ENCODE measurements at places on chromosomes 11 and 22.

- DNase-seq, result no peak
Measured at GRCh38 chr11:10561043-10561818, 7.2 kb downstream of the LYVE1 start.

DNA sequence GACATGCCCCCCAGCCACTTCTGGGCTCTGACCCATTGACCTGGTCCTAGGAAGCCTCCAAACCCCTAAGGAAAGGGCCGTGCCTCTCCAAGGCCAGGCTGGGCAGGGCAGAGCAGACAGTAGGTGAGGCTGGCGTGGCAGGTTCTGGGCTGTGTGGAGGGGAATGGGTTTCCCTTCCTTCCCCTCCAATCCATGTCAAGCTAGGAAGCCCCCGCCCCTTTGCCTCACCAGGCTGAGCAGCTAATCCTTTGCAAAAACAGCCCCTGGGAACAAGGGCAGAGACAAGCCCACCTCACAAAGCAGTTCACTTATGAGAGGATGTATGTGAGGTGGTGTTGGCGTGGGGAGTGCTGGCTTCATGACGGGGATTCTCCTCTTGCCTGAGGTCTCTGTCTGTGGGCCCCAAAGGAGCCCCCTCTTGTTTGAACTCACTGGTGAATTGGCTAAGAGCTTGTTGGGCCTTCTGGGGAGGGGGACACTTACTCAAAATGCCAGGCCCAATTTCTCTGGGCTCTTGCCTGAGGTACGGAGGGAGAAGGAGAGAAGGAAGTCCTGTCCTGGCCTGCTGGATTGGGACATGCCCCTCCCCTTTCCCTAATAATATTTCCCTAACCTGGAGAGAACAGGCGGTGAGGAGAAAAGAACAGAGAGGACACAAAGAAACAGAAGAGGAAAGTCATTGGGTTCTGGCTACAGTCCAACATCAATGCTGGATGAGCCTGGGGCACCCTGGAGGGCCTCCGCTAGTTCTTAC, 1.6 kb upstream of the TRIM29 start:
- DNase-seq, result no peak

- DNase-seq, result peak; percentile 67
Measured at GRCh38 chr11:61362542-61362875, 335 bp downstream of the TMEM138 start.

DNA sequence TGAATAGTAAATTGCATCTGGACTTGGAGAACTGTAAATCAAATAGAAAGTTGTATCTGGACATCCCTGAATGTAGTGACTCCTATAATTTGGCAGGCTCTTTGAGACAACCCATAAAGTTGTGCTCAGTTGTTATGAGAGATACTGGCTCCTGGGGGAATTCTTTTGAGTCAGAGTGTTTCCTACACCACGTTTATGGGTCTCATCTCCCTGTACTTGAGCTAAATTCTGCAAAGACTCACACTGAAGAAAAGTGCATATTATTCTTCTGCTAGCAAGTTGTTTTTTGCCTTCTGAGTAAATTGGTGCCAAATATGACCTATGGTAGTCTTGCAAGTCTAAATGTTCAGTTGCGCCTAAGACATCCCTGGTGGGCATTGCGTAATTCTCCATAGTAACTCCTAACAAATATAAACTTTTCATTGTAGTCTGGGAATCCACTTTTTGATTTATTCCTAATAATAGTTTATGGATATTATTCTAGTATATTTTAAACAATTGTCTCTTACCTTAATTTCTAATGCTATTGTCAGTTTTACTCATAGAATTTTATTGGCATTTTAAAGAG, 5.0 kb downstream of the ZNF215 start:
- peak; percentile 60 for DNase-seq

DNA sequence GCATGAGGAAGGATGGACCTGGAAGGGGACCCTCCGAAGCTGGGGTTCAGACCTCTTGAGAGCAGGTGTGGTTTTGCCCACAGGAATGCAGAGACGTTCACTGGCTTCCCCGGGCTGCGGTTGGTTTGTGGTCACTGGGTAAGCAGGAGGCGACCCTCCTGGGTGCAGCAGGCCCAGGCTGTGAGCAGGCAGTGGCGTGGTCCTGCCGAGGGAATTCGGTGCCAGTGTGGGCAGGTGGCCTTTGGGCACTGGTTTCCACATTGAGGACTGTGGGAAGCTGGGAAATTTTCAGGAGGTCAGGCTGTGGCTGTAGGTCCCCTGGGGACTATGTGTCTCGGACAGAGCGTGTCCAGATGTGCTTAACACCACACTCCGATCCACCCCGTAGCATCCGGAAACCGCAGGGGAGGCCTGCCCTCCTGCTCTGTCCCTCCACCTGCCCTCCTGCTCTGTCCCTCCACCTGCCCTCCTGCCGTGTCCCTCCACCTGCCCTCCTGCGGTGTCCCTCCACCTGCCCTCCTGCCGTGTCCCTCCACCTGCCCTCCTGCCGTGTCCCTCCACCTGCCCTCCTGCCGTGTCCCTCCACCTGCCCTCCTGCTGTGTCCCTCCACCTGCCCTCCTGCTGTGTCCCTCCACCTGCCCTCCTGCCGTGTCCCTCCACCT, 27.5 kb downstream of the TPCN2 start:
- DNase-seq, result no peak

GRCh38 chr22:37904572-37905533, 1.2 kb upstream of the MICALL1 start:
- DNase-seq, result peak; percentile 10

DNA sequence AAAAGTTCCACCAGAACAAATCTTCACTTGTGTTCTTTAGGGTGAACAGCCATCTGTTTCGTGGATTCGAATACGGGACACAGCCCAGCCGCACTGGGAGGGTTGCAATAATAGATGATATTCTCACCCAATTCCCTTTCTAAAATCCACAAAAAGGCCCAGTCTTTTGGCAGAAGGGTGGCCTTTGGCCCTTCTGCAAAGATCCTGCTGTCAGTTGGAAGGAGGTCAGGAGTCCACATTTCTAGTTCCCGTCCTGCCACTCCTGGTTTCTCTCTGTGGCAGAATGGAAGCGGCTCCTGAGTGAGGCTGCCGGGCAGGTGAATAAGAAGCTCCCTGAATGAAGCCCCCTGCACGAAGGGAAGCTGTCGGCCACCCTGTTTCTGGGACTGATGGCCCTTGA, 11.2 kb upstream of the LINC01488 start:
- DNase-seq, result no peak

DNA sequence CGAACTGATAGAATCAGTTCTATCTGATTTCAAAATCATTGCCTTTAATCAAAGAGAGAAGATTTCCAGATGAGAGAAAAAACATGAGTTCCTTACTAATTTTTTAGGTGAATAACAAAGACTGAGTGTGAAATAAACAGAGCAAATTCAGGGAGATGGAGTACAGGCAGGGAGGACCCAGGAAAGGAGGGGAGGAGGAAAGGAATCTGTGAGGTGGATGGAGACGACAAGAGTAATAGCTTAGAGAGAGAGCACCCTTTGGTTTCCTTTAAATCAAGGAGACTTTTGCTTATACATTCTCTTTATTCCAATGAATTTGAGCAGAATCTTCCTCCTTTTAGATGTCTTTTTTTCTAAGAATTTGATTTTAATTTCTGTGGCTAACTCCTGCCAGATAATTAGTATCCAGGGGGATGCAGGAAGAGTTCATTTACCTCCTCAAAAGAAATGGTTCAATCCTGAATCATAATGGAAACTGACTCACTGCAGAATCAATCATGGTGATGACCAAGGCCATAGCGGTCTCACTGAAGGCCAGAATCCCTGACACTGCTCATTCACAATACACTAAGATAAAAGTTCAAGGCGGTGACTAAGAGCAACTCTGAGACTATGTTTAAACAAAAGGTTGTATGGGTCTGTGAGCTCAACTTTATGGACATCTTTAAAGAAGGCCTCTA, 234.0 kb upstream of the ZC3H12C start:
- peak; percentile 29 for DNase-seq

DNA sequence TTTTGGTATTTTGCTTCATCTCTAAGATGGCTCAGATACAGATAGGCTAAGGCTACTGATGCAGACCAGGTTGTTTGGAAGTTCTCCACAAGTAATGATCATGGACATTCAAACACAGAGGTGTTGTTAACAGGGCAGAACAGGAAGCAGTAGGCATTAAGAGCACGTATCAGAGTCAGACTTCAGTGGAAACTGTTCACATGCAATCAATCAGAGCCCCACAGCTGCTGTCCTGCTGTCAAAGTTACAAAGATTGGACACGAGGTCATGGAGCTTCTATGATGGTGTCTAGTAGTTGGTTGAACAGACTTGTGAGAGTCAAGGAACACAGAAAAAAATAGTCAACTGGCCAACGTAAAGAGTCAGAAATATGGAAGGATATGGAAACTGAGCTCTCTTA, 19.8 kb downstream of the OR10D3 start:
- no peak for DNase-seq

DNA sequence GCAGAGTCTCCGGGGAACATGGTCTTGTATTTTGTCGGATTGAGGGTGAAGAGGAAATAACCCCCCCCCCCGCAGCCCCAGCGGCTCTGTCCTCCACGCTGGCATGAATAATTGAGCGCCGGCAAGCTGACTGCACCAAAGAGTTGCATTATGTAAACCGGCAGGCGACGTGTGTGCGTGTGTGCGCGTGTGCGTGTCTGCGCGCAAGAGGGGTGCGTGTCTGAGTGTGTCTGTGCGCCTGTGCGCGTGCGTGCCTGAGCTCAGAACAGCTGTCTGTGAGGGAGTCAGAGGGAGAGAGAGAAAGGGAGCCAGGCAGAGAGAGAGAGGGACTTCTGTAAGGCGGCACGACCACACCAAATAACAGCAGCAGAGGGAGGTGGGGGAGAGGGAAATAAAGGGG, 94.4 kb downstream of the SCN3B start:
- peak; percentile 79 for DNase-seq

- DNase-seq, result peak; percentile 92
Measured at GRCh38 chr22:23069502-23070357, 589 bp upstream of the GNAZ start.

- DNase-seq, result no peak
Measured at GRCh38 chr22:42268852-42269410, 1.5 kb downstream of the TCF20 start.

DNA sequence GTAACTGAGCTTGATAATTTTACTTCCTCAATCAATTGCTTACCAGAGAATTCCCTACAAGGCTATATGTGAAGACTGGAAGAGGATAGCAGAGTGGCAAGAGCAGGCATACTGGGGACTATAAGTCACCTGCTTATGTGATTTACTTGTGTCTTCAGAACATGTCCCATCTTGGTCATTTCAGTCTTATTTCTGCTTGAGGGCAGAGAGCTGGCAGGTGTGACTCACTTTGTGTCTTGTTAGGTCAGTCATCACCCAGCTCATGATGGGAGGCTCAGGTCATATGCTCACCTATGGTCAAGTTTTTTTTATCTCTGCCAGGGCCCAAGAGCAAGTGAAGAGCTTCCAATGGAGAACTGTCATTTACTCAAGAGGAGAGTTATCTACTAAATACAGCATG, 6.2 kb downstream of the SRSF8 start:
- DNase-seq, result no peak

DNA sequence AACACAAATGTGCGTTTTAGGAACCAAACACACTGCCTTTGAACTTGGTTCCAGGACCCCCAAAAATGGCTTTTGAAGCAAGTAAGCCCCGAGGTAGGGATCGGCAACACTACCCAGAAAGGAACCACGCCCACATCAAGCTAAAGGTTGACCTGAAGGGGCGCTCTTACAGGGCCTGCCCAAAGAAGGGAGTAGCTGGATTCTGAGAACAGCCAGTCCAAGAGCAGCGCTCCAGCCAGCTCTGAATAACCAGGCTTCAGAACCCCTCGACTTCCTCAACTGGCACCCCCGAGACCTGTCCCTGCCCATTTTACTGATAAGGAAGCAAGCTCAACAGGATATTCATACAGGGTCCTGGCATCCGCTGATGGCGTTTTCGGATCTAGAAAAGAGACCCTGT, 18.9 kb upstream of the MOB2 start:
- DNase-seq, result no peak

DNA sequence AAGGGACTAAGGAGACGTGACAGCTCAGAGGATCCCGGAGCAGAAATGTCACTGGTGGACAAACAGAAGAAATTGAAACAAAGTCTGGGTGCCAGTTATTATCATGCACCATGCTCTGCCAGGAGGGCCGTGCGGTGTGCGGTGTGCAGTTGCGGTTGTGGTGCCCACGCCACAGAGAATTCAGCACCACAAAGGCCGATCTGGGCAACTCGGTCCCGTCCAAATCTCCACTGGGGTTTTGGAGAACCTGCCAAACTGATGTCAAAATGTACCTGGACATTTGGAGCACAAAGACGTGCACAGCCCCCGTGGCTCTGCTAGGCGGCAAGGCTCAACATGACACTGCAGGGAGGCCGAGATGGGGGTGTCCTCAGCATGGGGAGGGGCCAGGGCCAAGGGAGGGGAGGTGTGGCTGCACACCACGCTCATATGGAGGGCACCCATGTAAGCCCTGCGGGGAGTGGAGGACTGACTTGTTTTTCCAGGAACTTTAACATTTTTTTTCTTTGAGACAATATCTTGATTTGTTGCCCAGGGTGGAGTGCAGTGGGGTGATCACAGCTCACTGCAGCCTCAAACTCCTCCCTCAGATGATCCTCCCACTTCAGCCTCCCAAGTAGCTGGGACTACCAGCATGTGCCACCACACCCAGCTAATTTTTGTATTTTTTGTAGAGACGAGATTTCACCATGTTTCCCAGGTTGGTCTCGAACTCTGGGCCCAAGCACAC, 39.4 kb downstream of the GNB1L start:
- no peak for DNase-seq

DNA sequence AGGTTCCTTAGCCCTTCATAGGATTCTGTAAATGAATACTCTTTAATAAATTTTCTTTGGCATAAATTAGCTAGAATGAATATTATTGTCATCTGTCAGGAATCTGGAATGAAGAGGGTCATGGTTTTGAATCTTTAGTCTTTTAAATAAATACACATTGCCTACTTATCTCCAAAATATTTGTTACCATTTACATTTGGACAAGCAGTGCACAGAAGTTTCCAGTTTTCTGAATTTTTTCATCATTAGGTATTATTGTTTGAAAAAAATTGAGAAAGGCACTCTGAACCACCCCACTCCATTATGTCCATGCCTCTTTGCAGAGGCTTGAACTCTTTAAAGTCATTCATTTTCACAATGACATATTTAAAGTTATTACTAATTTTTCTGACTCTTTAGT, 549.0 kb upstream of the LUZP2 start:
- no peak for DNase-seq

- DNase-seq, result no peak
Measured at GRCh38 chr11:11252403-11252802, 100.6 kb downstream of the CSNK2A3 start.

DNA sequence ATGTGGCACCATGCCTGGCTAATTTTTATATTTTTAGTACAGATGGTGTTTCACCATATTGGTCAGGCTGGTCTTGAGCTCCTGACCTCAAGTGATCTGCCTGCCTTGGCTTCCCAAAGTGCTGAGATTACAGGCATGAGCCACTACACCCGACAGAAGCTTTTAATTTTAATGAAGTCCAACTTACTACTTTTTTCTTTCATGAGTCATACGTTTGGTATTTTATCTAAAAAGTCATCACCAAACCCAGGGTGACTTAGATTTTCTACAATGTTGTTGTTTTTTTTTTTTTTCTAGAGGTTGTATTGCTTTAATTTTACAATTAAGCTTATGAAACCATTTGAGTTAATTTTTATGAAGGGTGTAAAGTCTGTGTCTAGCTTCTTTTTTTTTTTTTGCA, 34.9 kb downstream of the JRKL start:
- peak; percentile 50 for DNase-seq

- peak; percentile 60 for DNase-seq
Measured at GRCh38 chr11:15893080-15893492, 463.3 kb downstream of the SOX6 start.

- no peak for DNase-seq
Measured at GRCh38 chr11:122563761-122564160, 91.8 kb upstream of the UBASH3B start.

Measured in cardiac muscle cell (in vitro differentiated cells and primary cell).